ENCODE measurements at places on chromosomes 13 and 19. TPM values are rescaled to one million over a fixed set of nuclear protein-coding genes. Genes with fewer than 3 reads are reported as not detected.

The KLK15 gene
- total RNA-seq = not detected

The CEACAM21 gene
- 17.7 TPM for total RNA-seq

The HIF3A gene
- 14.8 TPM for total RNA-seq

The NMRK2 gene
- not detected for total RNA-seq

The VSTM2B gene
- total RNA-seq = not detected

The KLK1 gene
- total RNA-seq = not detected

The ACP5 gene
- 0.26 TPM for total RNA-seq

The SPRED3 gene
- 0.39 TPM for total RNA-seq

The GAPDHS gene
- not detected for total RNA-seq

The PRODH2 gene
- not detected for total RNA-seq

The SMIM7 gene
- total RNA-seq = 33.4 TPM

The PGLYRP2 gene
- total RNA-seq = not detected

The PDX1 gene
- not detected for total RNA-seq

The KIR3DL2 gene
- total RNA-seq = not detected

The GRIN2D gene
- 0.13 TPM for total RNA-seq

The NPAS1 gene
- total RNA-seq = not detected

The ZNF610 gene
- 1.7 TPM for total RNA-seq

The CNOT3 gene
- total RNA-seq = 4.9 TPM

The ARHGEF1 gene
- 35.0 TPM for total RNA-seq

The MIER2 gene
- total RNA-seq = 10.1 TPM

The NUDT15 gene
- 28.6 TPM for total RNA-seq

The SRRM5 gene
- not detected for total RNA-seq

The TLE2 gene
- total RNA-seq = 24.9 TPM

The TMC4 gene
- not detected for total RNA-seq

The ZNF799 gene
- total RNA-seq = 6.6 TPM

The ELSPBP1 gene
- total RNA-seq = not detected

The PEX11G gene
- total RNA-seq = 2.3 TPM

The HAUS8 gene
- total RNA-seq = 2.8 TPM

The ERICH4 gene
- total RNA-seq = not detected

The NFKBIB gene
- total RNA-seq = 15.3 TPM

The CYP2A7 gene
- not detected for total RNA-seq

The PSG7 gene
- total RNA-seq = under 0.01 TPM

The LILRA6 gene
- total RNA-seq = not detected

The GNA15 gene
- 0.13 TPM for total RNA-seq

The UGGT2 gene
- total RNA-seq = 29.8 TPM

The SERTM1 gene
- total RNA-seq = under 0.01 TPM

The KASH5 gene
- total RNA-seq = not detected

The URAD gene
- not detected for total RNA-seq

The TGFBR3L gene
- total RNA-seq = 0.26 TPM

The ADGRE1 gene
- total RNA-seq = not detected

The ODAD3 gene
- 0.13 TPM for total RNA-seq
